ENCODE measurements at places on chromosomes 4 and X. TPM values are rescaled to one million over a fixed set of nuclear protein-coding genes. Genes with fewer than 3 reads are reported as not detected.

TTC29 gene
- not detected for total RNA-seq

PAGE2 gene
- total RNA-seq = not detected

S100P gene
- total RNA-seq = 3.8 TPM

NAP1L3 gene
- 6.6 TPM for total RNA-seq

BRS3 gene
- total RNA-seq = not detected

POU4F2 gene
- not detected for total RNA-seq

GAGE12E gene
- total RNA-seq = not detected

DNA sequence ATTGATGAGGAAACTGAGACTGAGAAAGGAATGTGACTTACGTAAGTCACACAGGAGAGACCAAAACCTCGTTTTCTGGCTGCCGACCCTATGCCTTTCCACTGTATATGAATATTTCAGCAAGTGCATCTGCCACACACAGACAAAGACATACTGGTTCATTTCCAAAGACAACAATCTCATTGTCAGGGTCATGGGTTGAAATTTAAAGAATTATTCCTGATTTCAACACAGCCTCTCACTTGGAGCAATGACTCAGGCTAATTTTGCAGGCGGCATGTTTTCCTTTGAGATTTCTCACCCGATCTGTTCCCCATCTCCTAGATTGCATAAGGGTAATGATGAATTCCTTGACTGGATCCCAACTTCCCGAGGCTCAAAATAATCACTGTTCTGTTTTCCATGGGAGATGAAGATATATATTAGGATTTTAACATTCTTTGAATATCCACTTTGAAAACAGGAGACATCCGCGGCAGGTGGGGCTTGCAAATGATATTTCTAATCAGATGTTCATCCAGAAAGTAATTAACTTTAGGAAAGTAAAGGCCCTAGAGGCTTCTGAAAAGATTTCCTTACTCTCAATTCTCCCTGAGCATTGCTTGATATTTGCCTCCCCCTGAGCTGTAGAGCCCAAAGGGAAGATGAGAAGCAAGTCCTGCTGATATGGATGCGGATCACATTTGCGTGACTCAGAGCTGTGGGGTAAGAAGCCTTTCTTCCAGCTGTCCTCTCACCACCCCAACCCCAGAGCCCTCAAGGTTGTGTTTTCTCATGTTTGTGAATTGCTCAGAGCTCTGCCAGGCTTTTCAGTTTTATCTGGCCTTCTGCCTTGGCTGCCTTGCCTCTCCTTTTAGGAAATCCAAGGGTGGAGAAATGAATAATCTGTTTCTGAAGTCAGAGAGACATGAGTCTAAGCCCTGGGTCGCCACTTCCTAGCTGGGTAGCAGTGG is 361.1 kb upstream of the BOD1L1 start:
- no peak for DNase-seq
- H3K4me1 ChIP-seq = no peaks in the 10 kb centered on the region
- no peak overlapping the region for H3K27ac ChIP-seq
- H3K36me3 ChIP-seq = no peaks in the 10 kb centered on the region
- no peaks in the 10 kb centered on the region for H3K27me3 ChIP-seq

- no peaks in the 10 kb centered on the region for H3K36me3 ChIP-seq
- peaks cover 67% of the 10 kb centered on the region for H3K27me3 ChIP-seq
- DNase-seq = no peak
- no peak overlapping the region for H3K4me3 ChIP-seq
Measured at GRCh38 chr4:112519689-112520597, 4.0 kb upstream of the NEUROG2 start.

- peaks cover 42% of the 10 kb centered on the region for H3K4me1 ChIP-seq
- H3K27ac ChIP-seq = no peak overlapping the region
- no peak for DNase-seq
- H3K27me3 ChIP-seq = no peaks in the 10 kb centered on the region
Measured at GRCh38 chrX:40152741-40153344, 55.1 kb upstream of the BCOR start.

DNA sequence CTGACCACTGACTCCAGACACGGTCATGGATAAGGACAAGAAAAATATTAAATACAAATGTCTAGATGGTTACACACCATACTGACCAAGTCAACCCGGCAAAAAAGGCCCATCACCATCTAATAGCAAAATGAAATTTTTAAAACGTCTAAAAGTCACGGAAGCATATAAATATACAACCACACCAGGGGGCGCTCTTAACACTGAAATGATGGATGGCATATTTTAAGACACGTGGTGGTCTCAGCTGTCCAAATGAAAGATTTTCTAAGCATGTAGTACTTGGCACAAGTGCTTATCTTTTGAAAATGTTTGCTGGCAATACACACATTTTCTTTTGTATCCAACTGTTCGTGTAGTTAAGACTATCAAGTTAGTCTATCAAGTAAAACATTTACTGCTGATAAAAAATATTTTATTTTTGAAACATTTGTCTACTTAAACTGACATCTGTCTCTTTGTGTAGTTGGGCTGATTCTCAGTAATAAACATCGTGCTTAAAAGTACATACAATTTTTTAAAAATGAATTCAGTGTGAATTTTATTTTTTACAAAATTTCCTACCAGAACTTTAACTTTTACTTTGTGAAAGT is 64.6 kb downstream of the COX7B2 start:
- no peaks in the 10 kb centered on the region for H3K36me3 ChIP-seq
- no peaks in the 10 kb centered on the region for H3K27me3 ChIP-seq
- DNase-seq = peak; percentile 62
- H3K4me3 ChIP-seq = no peak overlapping the region
- no peak overlapping the region for H3K27ac ChIP-seq

DNA sequence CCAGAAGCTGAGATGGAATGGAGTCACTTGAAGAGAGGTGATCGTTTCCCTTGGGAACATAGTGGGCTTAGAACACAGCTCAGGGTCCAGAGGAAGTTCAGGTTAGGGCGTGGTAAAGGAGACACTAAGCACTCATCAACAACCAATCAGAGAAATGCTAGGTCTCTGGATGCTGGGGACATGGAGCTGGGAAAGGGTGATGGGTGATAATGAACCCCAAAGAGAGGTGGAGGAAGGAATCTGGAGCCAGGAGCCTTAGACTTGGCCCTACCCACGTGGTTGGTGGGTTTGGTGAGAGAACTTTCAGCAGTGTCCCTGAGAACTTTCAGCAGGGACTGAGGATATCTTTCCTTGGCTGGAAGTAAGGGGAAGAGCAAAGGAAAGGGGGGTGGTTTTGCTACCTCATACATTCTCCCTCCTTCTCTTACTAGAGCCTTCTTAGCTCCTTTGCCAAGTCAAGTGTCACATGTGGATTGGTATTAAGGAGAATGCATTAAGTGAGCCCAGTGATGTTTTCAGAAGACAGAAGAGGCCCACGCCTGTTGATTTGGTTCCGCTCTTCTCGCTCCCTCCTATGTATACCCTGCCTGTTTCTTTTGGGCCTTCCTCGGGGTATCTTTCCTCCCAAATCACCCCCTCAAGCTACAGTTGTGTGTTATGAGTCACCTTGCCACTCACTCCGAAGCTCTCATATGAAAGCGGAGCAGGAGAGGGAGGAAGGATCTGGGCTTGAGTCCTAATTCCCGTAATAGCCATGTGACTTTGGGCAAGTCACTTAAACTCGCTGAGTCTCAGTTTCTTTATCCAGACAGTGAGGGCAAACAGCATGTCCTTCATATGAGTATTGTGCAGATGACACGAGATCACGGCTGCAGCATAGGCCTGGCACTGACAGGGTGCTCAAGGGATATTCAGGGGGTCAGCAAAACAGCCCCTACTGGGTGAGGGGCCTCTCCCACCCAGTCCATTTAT is 63.1 kb downstream of the TSC22D3 start:
- peak; percentile 31 for DNase-seq
- peaks cover 60% of the 10 kb centered on the region for H3K4me1 ChIP-seq
- no peaks in the 10 kb centered on the region for H3K27me3 ChIP-seq
- H3K36me3 ChIP-seq = peaks cover 4% of the 10 kb centered on the region
- H3K4me3 ChIP-seq = no peak overlapping the region

DNA sequence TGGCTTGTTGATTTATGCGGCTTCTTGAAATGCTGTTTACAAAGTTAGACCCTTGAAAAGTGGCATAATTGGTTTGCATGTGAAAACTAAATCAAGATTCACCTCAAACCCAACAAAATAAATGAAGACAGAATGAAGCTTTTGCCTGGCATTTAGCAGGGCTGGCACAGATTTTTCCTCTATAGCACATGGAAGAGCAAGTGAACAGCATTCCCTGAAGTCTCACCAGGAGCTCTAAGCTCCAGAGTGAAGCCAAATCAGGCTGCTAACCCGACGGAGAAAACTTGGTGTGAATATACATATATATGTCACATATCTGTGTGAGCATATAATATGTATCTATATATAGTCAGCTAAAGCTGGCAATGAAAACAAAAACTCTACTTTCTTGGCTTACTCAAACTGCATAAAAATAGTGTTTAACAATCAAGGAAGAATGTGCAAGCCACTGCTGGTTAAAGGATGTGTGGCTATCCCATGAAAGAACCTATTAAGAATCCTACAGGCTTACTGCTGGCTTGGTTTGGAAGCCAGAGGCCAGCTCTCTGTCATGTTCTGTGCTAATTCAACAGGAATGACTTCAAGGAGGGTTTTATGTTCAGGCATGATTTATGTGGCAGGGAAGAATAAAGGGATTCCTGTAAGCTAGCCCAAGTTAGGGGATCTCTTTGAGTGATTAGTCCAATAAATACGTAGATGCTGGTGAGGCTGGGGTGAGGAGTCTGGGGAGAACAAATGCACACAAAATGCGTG is 69.9 kb downstream of the MFAP3L start:
- no peak overlapping the region for H3K27ac ChIP-seq
- H3K36me3 ChIP-seq = no peaks in the 10 kb centered on the region
- H3K27me3 ChIP-seq = no peaks in the 10 kb centered on the region
- DNase-seq = no peak
- no peak overlapping the region for H3K4me3 ChIP-seq

- H3K4me1 ChIP-seq = peaks cover 19% of the 10 kb centered on the region
- no peak for DNase-seq
- no peaks in the 10 kb centered on the region for H3K36me3 ChIP-seq
- no peak overlapping the region for H3K27ac ChIP-seq
- no peak overlapping the region for H3K4me3 ChIP-seq
- H3K27me3 ChIP-seq = no peaks in the 10 kb centered on the region
Measured at GRCh38 chr4:39042366-39042765, 10.2 kb upstream of the TMEM156 start.

GRCh38 chrX:19410259-19410658 is 66.5 kb downstream of the PDHA1 start:
- H3K27ac ChIP-seq = no peak overlapping the region
- no peak for DNase-seq
- H3K36me3 ChIP-seq = no peaks in the 10 kb centered on the region
- H3K4me3 ChIP-seq = no peak overlapping the region

Data from T-cell (primary cell).